ENCODE measurements at places on chromosomes 3 and 15. TPM values are rescaled to one million over a fixed set of nuclear protein-coding genes. Genes with fewer than 3 reads are reported as not detected.

CLRN1 gene
- total RNA-seq, result not detected

IGSF11 gene
- 1.6 TPM for total RNA-seq

HOMER2 gene
- total RNA-seq, result 16.8 TPM

HRG gene
- total RNA-seq, result not detected

CLDN11 gene
- total RNA-seq, result 8.5 TPM

PTPN9 gene
- 19.8 TPM for total RNA-seq

CAND2 gene
- total RNA-seq, result 6.1 TPM

FEM1B gene
- total RNA-seq, result 70.7 TPM

SLC22A13 gene
- total RNA-seq, result 0.30 TPM

RAB6B gene
- 1.8 TPM for total RNA-seq

SEMA3G gene
- 16.2 TPM for total RNA-seq

CEP97 gene
- 15.9 TPM for total RNA-seq

RARB gene
- total RNA-seq, result 5.5 TPM

MLF1 gene
- total RNA-seq, result 12.5 TPM

ABHD6 gene
- total RNA-seq, result 11.7 TPM

WDR93 gene
- total RNA-seq, result 0.20 TPM

A4GNT gene
- not detected for total RNA-seq

GP9 gene
- 0.49 TPM for total RNA-seq

PRSS50 gene
- total RNA-seq, result 0.89 TPM

SLC51B gene
- total RNA-seq, result not detected

CADM2 gene
- total RNA-seq, result 2.5 TPM

GNAI2 gene
- total RNA-seq, result 102 TPM

LRRC2 gene
- total RNA-seq, result 2.8 TPM

CLCN2 gene
- total RNA-seq, result 5.3 TPM

FRMD4B gene
- 49.7 TPM for total RNA-seq

MED12L gene
- total RNA-seq, result 1.5 TPM

PLAAT1 gene
- 2.4 TPM for total RNA-seq

LRRIQ4 gene
- total RNA-seq, result not detected

ALDH1A2 gene
- total RNA-seq, result 3.9 TPM

CCDC39 gene
- not detected for total RNA-seq

GNAT1 gene
- 0.20 TPM for total RNA-seq

GRK7 gene
- total RNA-seq, result 0.10 TPM

SLC9A9 gene
- total RNA-seq, result 35.2 TPM
